T-helper 22 cell (primary cell): ENCODE measurements at places on chromosomes 1 and 21.

DNA sequence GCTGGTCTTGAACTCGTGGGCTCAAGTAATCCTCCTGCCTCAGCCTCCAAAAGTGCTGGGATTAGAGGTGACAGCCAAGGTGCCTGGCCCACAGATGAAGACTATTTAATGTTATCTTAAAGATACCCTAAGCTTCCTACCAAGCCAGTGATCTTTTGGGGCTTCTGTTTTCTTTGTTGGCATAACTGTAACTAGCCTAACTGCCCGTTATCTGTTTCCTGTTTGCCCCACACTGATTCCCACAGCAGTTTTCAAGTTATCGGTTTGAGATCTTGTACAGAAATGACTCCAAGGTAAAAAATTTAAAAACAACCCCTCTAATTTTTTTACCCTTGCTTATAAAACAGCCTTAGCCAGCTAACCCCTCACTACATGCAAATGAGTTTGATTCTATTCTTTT lies 12.4 kb downstream of the SELL start:
- DNase-seq, result no peak

DNA sequence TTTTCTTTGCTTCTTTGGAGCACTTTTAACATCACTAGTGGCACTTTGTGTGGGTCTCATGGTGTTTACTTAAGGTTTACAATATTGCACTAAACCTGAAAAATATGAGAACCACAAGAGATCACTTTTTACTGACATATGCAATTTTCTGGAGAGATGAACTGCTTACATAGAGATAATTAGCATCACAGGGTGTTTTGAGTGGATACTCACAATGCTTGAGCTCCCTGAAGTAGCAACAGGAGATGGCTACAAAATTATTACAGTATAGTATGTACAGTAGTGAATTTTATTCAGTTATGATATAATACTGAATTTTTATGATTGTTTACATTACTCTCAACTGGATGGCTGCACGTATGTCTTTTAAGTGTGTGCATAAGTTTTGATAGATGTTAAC lies 22.6 kb downstream of the RPRD2 start:
- no peak for DNase-seq

GRCh38 chr21:31257265-31257664 lies 86.8 kb downstream of the TIAM1 start:
- DNase-seq, result no peak

DNA sequence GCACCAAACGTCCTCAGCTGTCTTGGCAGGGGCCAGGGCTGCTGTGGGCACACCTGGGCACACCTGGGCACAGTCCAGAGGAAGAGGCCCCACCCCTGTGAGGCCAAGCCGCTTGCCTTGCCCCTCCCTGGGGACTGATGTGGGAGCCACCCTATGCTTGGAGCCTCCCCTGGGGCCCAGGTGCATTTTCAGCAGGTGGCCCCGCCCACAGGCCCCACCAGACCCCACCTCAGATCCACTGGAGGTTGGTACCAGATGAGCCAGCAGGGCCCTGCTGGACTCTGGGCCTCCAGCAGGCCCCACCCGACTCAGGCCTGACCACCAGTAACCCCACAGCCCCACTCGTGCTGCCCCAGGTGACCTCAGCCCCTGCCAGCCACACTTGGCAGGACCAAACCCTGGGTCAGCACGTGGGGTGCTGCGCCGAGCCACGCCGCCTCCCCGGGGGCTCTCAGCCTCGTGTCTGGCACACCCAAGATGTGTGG lies 8.8 kb downstream of the SLC19A1 start:
- DNase-seq, result no peak

DNA sequence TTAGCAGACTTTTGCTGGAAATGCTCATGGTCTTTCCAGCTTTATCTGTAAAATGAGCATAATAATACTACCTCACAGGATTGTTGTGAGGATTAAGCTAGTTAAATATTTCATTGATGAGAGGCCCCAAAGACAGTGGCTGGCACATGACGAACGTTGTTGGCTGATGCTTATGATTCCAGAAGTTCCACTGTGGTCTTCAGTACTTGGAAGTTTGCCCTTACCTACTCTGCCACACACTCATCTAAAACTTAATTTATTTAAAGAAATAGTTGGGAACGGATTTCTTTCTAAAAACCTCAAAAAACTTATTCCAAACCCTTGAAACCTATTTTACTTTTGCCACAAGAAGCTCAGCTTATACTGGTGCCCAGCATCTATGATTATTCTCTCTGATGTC lies 170.7 kb downstream of the DHRS3 start:
- no peak for DNase-seq

GRCh38 chr1:48596046-48596445 lies 124.0 kb upstream of the SPATA6 start:
- DNase-seq, result no peak

DNA sequence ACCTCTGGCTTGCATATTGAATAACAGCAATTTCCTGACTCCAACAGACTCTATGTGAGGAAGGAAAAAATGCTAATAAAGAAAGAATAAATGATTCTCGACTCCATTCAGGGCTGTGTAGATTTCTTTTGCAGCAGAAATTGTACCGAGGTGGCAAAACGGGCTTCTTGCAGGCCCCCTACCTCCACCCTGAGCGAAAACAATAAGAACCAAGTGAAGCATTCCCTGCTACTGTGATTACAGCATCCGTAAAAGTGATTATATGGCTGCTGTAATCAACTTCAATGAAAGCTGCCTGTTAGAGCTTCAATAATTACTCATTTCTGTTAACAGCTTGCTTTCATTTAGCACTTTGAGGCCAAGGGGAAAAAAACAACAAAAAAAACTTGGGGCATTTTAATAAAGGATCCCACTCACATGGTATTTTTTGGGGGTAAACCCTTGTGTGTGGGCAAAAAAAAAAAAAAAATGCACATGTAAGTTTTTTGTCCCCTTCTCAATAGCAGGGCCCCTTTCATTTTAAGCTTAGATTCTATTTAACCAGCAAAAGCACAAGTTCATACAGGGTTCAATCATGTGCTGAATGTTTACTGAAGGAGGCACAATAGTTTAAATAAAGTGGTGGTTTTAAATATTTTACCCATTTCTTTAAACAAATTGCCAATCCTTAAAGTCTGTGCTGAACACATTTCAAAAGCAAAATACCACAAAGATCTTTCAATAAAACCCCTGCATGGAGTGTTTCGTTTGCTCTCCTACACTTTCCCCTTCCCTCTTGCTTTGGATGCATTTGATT lies 271.6 kb downstream of the LMO4 start:
- DNase-seq, result no peak

GRCh38 chr1:26758358-26758757 lies 29.4 kb upstream of the PIGV start:
- no peak for DNase-seq

- DNase-seq, result no peak
These were observed 2.7 kb downstream of the MEF2D start for GRCh38 chr1:156497743-156498431.

- DNase-seq, result no peak
These were observed 144.6 kb downstream of the MAGI3 start for GRCh38 chr1:113534875-113535274.

GRCh38 chr1:52867087-52867863 lies 24.7 kb downstream of the ZYG11A start:
- no peak for DNase-seq

DNA sequence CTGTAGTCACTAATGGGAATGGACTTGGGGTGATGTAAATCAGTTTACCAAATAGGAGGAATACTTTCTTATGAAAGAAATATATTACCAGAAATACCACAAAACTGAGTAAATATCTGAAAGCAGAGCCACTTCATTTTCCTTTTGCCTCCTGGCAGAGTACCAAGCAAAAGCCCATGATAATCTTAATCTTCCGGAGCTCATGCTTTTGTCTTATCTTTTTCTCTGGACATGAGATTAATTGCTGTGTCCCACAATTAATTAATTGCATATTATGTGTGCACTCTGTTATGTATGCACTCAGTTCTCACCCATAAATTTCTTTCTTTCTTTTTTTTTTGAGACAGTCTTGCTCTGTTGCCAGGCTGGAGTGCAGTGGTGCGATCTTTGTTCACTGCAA lies 94.1 kb upstream of the PDE4B start:
- DNase-seq, result no peak

- DNase-seq, result no peak
These were observed 305.4 kb downstream of the DISC1 start for GRCh38 chr1:231931846-231932454.

DNA sequence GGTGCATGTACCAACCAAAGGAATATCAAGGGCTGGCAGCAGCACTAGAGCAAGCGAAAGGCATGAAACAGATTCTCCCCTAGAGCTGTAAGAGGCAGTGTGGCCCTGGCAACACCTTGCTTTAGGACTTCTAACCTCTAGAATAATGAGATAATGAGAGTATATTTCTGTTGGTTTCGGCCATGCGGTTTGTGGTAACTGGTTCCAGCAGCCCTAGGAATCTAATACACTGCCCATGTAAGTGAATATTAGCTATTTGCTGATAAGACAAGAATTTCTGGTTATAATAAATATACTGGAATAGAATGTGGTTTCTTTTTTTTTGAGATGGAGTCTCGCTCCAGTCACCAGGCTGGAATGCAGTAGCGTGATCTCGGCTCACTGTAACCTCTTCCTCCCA lies 199.4 kb downstream of the GABPA start:
- DNase-seq, result no peak
